Activated naive CD8-positive, alpha-beta T cell treated with anti-CD3 and anti-CD28 coated beads, Interleukin-2, amount 10 ng/mL, durations not matched to agents 7 days and 5 days (primary cell): ENCODE measurements at places on chromosomes 1 and 21. TPM values are rescaled to one million over a fixed set of nuclear protein-coding genes. Genes with fewer than 3 reads are reported as not detected.

DNA sequence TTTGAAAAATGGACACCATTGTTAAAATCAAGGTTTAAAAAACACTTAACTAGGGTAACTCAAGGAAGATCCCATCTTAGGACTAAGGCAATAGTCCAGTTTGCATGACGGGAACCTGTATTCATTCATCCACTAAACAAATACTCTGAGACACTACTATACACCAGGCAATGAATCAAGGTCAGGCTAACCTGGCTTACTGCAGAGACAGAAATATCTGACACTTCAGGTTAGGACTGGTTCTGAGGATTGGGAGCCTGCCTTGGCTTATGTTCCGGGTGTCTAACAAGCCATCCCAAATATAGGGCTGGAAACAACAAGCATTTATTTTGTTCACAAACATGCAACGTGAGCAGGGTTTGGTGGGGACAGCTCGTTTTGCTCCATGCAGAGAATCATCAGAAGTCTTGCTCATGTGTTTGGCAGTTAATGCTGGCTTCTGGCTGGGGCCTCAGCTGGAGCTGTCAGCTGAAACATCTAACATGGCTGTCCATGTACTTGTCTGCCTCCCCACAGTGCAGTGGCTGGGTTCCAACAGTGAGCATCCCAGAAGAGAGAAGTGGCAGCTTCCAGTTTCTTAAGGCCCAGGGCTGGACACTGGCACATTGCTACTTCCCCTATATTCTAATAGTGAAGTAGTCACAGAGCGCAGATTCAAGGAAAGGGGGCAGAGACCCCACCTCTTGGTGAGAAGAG is 37.0 kb upstream of the CAMK1G start:
- DNase-seq, result no peak

DNA sequence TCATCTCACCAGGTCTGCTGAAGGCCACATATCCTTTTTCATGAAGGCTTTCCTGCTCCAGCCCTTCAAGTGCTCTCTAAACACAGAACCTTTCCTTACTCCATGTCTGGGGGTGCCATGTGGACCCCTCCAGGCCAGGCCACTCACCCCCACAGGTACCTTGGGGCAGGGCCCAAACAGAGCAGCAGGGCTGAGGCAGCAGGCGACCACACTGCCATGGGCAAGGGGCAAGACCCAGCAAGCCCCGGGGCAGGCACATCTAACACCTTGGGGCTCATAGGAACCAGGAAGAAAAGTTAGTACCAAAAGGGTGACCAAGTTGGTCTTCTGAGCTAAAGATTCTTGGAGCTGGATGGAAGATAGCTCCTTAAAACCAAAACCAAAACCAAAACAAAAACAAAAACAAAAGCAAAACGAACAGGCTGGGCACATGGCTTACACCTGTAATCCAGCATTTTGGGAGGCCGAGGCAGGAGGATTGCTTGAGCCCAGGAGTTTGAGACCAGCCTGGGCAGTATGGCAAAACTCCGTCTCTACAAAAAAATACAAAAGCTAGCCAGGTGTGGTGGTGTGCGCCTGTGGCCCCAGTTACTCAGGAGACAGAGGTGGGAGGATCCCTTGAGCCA is 63.7 kb downstream of the MRPL37 start:
- no peak for DNase-seq

TRIM45 gene
- total RNA-seq, result 0.50 TPM

UTS2 gene
- 2.0 TPM for total RNA-seq

DNA sequence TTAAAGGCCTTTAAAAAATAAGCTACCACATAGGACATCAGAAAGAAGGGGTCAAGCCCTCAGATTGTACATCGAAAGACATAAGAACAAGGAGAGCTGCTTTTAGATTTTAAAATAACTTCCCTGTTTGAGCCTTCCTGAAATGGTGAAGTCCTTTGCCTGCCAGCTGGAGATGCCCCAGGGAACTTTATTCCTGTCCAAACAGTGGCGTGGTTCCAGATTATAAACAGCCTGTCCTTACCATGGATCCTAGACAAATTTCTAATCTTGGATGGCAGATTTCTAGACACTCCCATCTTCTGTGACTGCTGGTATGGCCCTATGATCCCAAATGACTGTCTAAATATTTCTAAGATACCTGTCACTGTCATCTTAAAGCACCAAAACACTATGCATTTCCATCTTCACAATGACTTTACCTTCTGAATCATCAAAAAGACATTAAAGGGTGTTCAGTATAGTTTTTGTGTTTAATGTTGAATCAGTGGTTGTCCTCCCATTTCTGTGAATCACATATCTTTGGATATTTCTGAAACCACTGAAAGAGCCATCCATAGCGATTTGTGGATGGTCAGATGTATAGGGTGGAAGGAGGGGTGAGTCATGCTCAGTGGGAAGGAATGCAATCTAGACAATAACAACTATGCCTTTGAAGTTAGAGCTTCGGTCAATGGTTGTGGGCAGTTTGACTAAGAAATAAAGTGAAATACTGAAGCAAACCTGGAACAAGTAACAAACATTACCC is 23.2 kb downstream of the ILDR2 start:
- no peak for DNase-seq

SLAMF7 gene
- 124 TPM for total RNA-seq

GRCh38 chr1:167912294-167912693 is 1.6 kb downstream of the ADCY10 start:
- no peak for DNase-seq

DNA sequence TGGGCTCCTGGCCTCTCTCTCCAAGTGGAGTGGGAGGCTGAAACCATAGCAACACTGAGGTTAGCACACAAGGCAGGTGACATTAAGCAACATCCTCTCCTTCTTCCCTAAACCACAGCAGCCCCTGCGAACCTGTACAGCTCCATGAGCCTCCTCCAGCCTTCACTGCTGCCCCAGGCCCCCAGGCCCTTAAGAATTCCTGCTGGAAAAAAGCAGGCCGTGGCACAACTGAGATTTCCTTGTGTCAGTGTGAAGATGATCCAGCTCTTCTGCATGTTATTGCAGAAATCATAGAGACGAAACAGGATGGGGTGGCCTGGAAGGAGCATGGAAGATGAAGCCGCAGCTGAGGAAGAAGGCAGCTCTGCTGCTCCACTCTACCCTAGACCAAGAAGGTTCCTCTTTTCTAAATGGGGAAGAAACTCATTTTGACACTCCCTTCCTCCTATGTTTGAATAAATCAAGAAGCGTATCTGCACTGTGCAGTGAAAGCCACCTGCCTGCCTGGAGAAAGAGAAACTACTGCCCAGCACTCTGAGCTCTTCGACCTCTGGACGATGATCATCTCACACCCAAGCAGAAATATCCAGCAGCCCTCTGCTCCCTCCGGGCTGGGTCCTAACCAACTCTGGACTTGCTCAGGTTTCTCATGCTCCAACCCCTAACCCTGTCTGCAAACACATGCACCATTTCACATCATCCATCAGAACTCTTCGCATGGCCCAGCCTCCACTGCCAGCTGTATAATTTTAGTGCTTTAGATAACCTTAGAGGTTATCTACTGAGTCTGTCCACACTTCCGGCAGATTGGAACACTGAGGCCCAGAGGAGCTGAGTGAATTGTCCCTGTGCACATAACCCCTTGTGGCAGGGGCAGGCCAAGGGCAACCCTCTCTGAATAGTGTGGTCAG is 20.7 kb downstream of the SH3BP5L start:
- DNase-seq, result no peak

DNA sequence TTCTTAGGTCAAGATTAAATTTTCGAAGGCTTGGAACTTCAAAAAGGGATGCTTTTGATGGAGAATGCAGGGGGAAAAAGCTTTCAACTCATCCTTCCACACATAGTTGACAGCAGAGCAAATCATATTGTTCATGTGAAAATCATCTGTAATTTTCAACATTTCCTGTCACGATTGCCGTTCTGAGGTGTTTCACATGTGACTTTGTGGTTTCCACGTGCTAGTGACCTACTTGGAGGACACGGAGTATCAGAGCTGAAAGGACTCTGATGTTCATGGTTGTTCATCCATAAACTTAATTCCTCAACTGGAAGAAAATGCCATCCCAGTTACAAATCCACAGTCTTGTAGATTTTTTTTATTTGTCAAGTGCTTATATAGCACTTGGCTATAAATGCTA is 79.1 kb downstream of the ZP4 start:
- DNase-seq, result no peak

- DNase-seq, result no peak
Observed at GRCh38 chr1:42966688-42967612, 8.3 kb upstream of the SLC2A1 start.

HEATR1 gene
- 40.5 TPM for total RNA-seq

DNA sequence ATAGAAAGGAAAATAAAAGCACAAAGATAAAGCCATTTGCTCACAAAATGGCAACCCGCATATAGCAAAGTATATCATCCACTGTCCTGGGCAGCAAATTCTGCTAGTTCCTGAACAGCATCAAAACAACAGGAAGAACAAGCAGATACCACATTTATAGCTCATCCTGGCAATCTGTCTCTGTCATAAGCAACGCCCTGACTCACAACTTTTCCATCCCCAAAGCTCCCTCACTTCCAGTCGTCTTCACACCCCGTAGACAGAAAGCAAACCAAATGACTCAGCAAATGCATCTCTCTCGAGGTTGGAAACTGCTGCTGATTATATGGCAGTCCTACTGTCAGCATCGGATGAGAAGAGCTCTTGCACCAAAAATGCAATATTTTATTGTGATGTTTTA is 65.8 kb downstream of the AK5 start:
- no peak for DNase-seq

- no peak for DNase-seq
Observed at GRCh38 chr1:11328444-11328843, 55.4 kb downstream of the UBIAD1 start.

DNA sequence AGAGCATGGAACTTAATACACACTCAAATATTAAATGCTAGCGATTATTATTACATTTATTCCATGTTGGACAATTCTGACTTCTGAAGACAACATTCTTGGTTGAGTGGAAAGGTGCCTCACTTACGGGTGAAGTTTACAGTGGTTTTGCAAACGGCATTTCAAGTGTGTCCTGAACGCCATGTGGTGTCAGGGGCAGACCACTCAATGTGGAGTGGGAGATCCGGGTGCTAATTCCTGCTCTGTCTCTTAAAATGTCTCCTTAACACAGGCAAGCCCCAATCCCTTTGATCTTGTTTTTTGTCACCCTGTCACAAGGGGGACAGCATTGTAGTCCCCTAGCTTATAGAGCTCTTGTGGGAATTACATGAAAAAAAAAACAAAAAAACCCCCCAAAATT is 5.6 kb upstream of the TDRD10 start:
- no peak for DNase-seq

DNA sequence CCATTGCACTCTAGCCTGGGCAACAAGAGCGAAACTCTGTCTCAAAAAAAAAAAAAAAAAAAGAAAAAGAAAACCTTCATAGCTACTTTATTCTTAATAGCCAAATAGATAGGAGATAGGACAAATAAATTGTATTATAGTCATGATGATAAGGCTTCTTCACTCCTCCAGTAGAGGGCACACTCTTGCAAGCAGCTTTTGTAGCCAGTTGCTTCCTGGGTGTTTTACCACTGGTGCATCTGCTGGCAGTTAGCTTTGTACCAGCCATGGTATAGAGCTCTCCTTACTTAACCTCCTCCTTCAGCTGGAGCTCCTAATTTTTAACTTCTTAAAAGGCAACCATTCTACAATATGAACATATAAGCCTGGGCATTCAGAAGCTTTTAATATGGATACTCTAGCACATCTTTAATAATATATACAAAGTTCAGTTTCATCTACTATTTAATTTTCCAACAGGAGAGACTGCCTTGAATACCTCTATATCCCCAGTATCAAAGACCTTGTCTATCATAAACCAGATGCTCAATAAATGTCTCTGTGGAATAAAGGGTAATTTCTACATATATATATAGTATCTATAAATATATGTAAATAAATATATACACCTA is 35.8 kb downstream of the EVI5 start:
- no peak for DNase-seq

KLF17 gene
- not detected for total RNA-seq

TNFAIP8L2 gene
- total RNA-seq, result 21.2 TPM

DNA sequence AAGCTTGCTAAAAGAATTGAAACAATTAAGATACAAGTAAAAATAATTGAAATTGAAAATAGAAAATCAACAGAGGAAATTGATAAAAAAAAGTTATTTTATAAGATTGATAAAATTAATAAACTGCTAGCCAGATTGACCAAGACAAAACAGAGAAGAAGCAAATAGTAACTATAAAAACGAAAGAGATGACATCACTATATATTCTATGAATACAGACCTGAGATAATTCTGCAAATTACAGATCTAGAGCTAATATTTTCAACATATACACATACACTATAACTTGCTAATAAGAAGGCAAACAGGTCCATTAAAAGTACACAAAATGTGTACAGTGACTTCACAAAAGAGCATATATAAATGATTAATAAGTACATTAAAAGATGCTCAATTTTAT is 90.1 kb upstream of the RNPC3 start:
- no peak for DNase-seq

DNA sequence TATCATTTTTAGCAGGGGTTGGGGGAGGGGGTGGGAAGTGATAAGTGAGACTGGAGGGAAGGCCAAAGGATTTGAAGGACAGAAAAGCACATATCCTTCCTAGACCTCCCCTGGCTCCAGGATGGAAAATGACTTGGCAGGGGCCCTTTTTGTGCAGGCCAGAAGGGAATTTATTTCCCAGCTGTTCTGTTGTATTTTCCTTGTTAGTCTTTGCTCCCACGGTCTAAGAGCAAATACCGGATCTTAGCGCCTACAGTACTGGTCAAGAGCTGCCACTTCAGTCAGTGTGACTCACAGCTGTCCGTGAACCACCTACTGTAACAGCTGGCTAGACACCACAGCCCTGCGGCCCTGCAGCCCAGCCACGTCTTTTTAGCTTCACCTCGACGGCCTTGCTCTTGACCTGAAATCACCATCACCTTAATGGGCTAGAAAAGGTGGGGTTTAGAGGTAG is 51.0 kb upstream of the ERRFI1 start:
- no peak for DNase-seq

DNA sequence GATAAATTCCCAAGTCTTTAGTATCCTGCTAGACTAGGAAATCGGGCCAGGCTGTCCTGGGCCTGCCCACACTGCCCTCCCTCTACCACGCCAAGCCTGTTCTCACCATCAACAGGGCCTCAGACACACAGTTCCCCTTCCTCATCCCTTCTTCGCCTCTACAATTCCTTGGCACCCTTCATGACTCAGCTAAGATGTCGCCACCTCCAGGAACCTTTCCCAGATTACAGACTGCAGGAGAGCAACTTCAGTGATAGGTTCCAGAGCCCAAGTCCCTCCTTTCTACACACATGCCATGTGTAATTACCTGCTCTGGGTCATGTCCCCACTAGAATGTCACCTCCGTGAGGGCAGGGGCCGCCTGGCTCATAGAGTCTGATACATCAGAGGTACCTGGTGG is 3.3 kb downstream of the RIMS3 start:
- no peak for DNase-seq

DNA sequence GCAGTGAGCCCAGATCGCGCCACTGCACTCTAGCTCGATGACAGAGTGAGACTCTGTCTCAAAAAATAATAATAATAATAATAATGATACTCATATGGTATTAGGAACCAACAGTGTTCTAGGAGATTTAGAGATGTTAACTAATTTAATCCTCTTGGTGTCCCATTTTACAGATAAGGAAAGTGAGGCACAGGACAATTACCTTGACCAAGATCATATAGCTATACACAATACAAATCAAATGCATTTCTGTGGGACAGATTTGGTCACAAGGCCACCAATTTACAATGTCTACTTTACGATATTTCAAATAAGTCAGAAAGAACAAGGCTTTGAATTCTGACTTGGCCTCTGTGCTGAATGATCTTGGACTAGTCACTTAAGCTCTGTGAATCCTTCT is 2.2 kb upstream of the ZMYM4 start:
- DNase-seq, result no peak
